Hepatocyte (in vitro differentiated cells): ENCODE measurements at places on chromosomes 4 and X. TPM values are rescaled to one million over a fixed set of nuclear protein-coding genes. Genes with fewer than 3 reads are reported as not detected.

- DNase-seq, result no peak
Observed at GRCh38 chr4:69710580-69710979, 49.8 kb downstream of the SULT1B1 start.

- DNase-seq, result no peak
Observed at GRCh38 chrX:81900522-81900921, 698.6 kb downstream of the SH3BGRL start.

TMPRSS11A gene
- total RNA-seq, result 0.08 and 0.10 TPM in 2 replicates

DNA sequence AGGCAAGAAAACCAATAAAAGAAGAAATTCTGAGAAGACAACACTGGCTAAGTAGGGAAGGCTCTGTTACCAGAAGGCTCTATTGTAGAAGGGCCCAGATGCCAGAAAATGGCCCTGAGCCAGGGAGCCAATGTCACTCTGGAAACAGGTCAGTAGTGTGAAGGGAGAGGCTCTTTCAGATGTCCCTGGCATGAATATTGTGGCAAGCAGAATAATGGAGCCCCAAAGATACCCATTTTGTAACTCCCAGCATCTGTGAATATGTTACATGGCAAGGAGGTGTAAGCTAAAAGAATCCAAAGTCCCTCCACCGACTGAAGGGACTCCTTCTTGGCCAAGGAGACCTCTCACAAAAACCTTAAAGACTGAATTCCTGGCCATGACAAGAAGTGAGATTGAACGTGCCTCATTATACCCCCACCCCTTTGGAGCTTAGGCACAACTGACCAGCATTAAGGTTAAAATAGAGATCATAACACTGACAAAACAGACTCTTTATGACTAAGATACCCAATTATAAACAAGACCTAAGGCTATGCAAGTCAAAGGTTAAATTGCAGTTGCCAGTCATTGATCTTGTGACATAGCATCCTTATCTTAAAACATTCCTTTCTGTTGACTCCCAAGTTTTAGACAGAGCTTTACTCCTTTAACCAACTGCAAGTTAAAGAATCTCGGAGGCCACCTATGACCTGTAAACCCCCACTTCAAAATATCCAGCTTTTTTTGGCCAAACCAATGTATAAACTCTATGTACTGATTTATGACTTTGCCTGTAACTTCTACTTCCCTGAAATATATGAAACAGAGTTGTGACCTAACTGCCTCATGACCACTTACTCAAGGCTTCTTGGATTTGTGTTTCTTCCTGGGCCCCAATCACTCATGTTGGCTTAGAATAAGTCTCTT is 42.2 kb upstream of the SMIM10 start:
- DNase-seq, result peak; percentile 52

WNK3 gene
- 12.4 and 12.5 TPM in 2 replicates for total RNA-seq

DNA sequence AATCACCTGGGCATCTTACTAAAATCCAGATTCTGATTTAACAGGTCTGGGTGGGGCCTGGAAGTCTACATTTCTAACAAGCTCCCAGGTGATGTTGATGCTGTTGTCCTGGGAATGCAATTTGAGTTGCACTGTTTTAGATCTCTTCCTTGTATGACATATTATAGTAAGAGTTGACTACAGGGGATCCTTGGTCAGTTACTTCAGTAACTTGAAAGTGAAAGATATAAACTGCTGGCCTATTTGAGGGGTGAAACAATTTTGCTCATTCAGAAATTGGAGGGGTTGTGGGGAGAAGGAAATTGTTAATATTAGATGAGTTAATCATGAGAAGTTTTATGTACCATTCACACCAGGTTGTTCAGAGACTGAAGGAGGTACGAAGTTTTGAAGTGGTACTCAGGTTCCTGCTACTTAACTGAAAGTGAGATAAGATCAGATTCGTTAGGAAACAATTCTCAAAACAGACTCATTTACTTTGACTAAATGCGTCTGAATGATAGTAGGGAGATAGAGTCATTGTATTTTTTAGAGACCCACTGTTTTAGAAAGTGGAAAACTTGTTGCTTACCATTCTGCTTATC is 12.5 kb downstream of the SH2D1A start:
- DNase-seq, result no peak

- DNase-seq, result peak; percentile 17
Observed at GRCh38 chr4:151573945-151574344, 165.0 kb downstream of the FHIP1A start.

ZAR1 gene
- not detected in 2 replicates for total RNA-seq

DNA sequence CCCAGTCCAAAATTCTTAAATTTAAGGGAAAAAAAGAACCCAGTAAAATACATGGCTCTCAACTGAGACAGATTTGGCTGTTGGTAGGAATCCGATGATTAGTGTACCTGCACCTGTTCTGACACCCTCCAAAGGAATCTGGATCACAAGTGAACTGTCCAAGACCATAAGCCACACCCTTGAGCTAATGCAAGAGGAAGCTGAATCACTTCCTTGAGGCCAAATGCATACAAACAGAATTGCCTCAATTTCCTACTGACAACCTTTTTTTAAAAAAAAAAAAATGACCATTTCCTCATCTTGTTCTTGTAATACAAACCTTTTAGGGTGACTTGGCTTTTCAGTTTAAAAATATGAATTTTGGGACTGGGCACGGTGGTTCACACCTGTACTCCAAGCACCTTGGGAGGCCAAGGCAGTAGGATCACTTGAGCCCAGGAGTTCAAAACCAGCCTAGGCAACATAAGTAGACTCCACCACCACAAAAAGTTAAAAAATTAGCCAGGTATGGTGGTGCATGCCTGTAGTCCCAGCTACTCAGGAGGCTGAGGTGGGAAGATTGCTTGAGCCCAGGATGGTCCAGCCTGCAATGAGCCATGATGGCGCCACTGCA is 10.7 kb upstream of the FBXL5 start:
- peak; percentile 21 for DNase-seq

GRCh38 chr4:140735779-140736391 is 20.3 kb downstream of the TBC1D9 start:
- DNase-seq, result no peak

WAS gene
- 0.32 TPM in 1 of 2 replicates, not detected in the other for total RNA-seq

DNA sequence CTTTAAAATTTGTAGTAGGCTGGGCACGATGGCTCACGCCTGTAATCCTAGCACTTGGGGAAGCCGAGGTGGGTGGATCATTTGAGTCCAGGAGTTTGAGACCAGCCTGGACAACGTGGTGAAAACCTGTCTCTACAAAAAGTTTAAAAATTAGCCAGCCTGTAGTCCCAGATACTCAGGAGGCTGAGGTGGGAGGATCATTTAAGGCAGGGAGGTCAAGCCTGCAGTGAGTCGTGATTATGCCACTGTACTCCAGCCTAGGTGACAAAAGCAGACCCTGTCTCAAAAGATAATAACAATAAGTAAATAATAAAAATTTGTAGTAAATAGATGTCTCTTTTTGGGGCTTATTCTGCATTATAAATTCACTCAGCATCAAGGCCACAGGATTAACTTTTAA is 118.5 kb downstream of the IRF2 start:
- no peak for DNase-seq

MEPE gene
- total RNA-seq, result 0.07 TPM in 1 of 2 replicates, not detected in the other

GRCh38 chrX:46642145-46642544 is 68.6 kb downstream of the CHST7 start:
- DNase-seq, result peak; percentile 12

DNA sequence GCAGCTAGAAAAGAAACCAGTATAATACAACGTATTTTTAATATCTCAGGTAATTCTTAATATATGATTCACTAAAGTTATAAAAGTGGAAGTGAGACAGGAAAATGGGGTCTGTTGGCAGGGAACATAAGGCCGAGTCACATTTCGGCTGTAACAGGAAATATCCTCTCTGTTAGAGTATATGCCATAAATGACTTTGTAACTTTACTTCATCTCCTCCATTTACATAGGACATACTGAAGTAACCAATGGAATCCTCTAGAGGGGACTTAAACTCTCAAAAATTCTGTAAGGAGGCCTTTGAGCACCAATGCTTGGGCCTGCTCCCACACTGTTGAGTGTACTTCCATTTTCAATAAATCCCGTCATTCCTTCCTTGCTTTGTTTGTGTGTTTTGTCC is 71.3 kb downstream of the ANKRD17 start:
- DNase-seq, result no peak

DNA sequence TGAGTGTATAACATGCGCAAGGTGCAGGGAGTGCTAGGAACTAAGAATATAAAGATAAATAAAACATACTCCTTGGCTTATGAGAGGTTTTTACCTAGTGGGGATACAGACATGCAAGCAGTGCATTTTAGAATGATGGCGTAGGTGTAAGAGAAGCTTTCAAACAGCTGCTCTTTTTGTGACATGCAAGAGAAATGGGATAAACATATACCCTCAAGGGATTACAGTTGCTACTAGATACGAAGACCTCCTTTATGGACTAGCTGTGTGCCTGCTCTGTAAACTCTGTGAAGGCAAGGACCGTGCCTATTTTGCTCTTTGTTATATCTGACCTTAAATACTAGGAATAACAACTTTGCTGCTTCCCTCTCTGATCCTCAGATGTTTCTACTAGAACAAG is 39.0 kb upstream of the SLITRK4 start:
- DNase-seq, result no peak

DNA sequence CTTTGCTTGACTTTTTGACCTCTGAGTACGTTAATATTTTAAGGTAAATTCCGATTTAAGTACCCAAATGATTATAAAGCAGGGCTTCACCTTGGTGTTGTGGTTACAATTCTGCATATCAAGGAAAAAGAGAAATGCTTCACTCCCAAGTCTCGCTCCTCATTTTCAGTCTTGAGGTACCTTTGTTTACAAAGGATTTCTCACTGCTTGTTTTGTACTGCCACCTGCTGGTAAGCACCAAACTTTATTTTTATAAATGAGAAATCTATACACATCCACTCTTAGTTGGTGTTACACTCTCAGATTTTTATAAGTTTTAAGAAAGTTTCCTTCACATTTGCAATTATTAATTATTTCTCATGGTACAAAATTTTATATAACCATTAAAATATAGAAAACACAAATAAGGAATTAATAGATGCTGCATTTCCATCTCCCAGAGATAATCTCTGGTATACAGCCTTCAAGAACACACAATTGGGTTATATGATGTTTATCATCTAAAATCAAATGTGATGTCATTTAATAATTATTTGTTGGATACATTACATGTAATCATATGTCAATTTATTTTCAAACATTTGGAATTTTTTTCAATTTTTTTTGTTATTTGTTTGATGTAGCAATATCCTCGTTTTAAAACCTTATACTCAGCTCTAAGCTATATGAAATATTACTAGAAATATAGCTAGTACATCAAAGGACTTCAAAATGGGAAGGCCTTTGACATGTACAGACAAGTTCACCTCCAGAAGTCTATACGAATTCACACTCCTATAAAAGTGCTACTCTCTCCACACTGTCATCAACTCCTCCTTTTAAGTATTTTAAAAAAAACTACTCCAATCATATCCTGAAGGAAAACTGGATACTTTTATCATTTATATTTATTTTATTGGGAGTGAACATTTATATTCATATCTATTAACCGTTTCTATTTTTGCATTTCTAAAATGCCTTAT is 179.9 kb downstream of the KCNIP4 start:
- DNase-seq, result peak; percentile 54

CLTRN gene
- 30.5 and 37.4 TPM in 2 replicates for total RNA-seq

DNA sequence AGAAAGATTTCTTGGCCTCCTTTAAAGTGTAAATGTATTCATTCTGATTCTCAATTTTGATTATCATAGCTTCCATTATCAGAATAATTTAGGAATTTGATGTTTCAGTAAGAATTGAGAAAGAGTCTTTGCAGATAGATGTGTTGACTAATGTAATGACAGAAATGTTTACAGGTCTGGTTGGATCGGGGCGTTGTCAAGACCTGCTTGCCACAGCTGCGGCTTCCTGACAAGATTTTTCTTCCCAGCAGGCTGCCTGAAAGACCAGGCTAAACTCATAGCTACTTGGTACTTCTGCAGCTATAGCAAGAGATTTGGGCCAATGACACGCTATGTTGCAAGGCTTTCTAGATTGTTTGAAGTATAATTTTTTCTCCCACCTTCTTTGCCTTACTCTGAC is 91.5 kb upstream of the ANKRD50 start:
- DNase-seq, result no peak

DNA sequence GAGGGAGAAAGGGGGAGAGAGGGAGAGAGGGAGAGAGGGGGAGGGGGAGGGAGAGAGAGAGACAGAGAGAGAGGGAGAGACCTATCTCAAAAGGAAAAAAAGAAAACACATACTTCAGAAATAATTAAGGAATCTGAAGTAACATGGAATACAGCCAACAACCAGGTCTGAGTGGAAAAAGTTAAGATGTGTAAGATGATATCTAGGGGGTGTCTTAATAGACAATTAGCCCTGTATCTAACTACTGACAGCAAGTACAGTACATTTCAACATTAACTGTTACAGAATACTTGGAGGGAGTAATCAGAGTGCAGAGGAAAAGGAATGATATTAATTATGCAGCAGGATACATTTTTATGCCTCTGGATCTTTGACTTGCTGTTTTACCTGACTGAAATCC is 22.4 kb downstream of the NUP54 start:
- DNase-seq, result no peak

DNA sequence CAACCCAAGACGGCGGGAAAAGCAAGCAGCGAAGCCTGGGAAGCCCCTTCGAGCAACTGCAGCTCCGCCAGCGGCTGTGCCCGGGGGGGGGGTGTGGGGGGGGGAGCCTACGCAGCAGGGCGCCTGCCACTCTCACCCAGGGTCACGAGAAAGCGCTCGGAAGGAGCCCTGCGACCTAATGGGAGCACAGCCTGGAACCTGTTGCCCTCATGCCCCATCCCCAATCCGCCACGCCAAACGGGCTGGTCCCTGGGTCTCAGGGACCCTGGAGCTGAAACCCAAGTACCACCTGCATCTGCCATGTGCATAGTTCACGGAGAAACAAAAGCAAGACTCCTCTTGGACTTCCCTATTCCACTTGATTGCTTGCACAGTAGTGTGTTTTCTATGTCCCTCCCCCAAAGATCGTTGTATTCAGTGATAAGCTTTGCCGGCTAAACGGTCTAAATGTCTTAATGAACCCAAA is 359 bp upstream of the GAB3 start:
- no peak for DNase-seq

C4orf51 gene
- total RNA-seq, result not detected in 2 replicates

- DNase-seq, result no peak
Observed at GRCh38 chr4:145453163-145453520, 28.5 kb upstream of the SMAD1 start.

- DNase-seq, result peak; percentile 7
Observed at GRCh38 chrX:34341258-34341657, 209.1 kb upstream of the FAM47A start.

GRCh38 chr4:4427121-4427870 is 40.4 kb downstream of the NSG1 start:
- DNase-seq, result no peak

BEX1 gene
- 60.6 and 69.4 TPM in 2 replicates for total RNA-seq

DAPP1 gene
- total RNA-seq, result 1.1 and 2.0 TPM in 2 replicates

DNA sequence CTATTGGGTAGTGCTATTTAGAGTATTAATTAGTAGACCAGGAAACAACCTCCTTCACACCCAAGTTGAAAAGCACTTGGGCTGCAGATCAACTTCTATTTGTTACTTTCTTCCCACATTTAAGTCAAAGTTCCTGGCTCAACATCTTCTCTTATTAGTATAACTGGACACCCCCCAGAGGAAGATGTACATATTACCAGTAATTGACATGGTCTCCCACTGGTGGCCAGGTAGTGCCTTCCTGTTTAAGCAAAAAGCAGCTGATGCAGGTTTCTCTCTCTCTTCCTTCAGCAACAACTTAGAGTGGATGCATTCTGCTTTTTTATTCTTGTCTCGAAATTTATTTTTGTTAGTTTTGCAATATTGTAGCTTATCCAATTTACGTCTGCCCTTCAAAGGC is 438.1 kb downstream of the GBA3 start:
- no peak for DNase-seq

GRCh38 chrX:134622813-134623185 is 35.5 kb downstream of the PLAC1 start:
- no peak for DNase-seq

- no peak for DNase-seq
Observed at GRCh38 chr4:46372878-46373277, 17.1 kb downstream of the GABRA2 start.
